ENCODE measurements at places on chromosomes 4 and X.

DNA sequence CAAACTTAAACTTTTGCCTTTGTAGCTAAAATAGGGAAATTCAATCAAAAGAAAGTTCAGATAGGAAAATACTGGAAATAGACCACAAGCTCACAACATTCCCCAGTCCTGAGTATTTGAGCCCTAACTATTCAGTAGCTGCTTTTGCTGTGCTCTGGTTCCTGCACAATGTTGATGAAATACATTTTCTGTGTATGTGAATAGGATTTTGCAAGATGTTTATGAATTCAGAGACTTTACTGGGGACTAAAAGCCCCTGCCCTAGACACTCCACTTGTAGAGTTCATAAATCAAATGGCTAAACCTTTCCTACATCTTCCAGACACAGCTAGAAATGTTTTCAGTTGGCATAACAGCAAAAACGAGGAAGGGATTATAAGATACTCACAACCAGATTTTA is 105.9 kb downstream of the FBXO8 start:
- no peak for DNase-seq

DNA sequence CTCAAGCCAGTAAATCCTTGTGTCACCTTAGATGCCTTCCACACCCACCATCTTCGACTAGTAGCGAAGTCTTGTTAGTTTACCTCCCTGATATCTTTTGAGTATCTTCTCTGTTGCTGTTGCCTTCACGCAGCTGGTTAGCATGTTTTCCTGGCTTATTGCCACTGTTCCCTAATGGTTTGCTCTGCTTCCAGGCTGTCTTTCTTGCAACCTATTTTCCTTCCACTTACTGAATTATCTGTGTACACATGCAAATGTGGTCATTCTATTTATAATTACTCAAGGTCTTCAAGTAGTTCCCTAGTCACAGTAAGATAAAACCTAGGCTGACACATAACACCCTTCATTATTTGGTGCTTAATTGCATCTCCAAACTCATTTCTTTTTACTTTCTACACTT is 89.5 kb downstream of the UGT8 start:
- no peak for DNase-seq

DNA sequence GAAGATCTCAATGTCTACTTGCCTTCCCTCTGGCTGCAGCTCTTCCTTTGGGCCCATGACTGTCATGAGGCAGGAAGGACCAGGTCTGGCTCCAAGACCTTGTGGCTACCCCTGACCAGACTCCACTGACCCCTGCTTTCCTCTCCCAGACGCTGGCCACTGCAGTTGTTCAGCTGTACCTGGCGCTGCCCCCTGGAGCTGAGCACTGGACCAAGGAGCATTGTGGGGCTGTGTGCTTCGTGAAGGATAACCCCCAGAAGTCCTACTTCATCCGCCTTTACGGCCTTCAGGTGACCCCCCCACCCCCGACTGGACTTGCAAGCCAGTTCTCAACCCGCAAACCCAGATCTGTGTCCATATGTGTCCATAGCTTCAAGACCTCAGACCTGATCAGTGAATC is 535 bp downstream of the WAS start:
- DNase-seq, result no peak

DNA sequence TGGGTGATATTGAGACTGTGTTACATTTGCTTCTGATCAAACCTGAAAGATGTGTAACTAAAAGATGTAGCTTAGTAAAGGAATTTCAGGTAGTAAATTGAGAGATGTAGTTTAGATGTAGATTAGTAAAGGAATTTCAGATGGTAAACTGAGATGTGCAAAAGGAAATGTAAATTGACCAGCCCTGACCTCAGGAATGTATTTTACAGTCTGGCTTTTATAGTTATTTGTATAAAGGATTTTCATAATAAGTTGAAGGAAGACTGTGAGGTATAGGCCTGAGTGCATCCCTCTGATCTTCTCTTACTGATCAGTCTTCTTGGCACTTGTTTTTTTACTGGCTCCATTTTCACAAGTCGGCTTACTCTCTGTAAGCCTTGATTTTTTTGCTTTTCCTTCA is 3.2 kb downstream of the KLHL2 start:
- no peak for DNase-seq

DNA sequence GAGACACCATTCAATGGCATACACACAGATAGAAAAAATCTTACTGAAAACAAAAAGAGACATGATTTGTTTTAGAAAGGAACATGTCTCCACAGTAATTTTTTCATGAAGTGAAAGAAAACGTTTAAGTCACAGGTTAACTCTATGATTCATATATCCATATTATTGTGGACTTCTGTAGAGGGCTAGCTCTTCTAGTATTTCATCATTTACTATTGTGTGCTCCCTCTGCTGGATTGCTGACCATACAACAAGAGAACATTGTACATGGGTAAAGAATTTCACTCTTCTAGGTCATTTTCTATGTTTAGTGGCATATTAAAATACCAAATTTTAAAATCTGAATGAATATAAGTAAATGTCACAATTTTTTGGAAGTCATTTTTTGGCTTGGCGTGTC is 91.8 kb upstream of the POU3F4 start:
- no peak for DNase-seq

All from activated CD4-positive, alpha-beta T cell treated with anti-CD3 and anti-CD28 coated beads for 48 hours (primary cell).